Activated T-helper 1 cell treated with Interleukin-2 at 50 U/mL for 16 hours (primary cell): ENCODE measurements at places on chromosomes 5 and 9.

DNA sequence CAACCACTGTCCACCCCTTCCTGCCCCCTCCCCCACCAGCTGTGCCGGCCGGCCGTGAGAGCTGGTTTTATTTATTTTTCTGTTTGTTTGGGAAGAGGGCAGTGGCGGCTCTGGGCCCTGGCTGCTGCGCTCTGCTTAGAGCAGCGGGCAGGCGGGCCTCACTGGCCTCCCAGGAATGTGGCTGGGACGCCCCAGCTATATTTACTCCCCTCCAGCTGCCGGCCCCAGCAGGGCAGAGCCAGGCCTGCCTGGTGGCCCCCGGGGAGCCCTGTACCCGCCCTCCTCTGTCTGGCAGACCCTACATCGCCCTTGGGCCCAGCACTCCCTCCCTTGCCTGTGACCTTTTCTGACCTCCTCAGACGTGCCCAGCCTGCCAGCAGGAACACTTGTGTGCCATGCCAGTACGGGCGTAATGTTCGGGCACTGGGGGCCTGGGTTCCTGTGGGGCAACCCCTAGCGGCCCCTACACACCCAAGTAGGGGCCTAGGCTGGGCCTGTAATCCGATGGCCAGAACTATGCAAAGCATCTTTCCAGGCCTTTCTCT, 7.7 kb downstream of the CXXC5 start:
- DNase-seq = no peak

DNA sequence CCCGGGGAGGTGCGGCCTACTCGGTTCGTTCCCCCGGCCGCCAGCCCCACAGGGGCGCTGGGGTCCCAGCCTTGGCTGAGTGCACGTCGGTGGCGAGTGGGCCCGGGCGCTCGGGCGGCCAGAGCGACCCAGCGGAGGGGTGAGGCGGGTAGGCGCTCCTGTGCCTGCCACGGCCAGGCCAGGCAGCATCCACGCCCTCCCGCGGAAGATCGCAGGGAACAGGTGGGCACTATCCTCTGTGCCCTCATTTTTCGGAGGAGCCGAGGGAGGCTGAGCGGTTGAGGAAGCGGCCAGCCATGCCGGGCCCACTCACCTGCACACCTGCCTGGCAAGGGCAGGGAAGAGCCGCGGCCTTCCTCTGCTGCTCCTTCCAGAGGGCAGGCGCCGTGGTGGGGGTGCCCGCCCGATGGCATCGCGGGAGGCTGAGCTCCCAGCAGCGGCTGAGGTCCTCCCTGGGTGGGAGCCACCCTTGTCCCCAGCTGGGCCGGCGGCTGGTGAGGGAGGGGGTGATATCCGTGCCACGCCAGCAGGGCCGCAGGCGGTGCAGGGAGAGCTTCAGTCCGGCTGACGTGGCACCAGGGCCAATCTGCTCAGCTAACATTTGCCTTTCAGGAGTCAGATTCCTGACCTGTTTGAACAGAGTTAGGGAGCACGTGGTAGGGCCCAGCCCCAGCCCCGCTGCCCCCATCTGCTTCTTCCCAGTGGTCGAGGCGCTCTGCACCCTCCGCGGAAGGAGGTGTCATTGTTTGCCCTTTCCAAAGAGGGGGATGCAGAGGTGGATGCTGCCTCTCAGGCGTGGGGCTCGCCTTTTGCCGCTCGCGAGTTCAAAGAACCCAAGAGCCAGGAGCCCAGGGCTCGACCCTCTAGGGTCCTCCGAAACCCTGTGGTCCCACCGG, 1.6 kb upstream of the SEC16A start:
- no peak for DNase-seq

DNA sequence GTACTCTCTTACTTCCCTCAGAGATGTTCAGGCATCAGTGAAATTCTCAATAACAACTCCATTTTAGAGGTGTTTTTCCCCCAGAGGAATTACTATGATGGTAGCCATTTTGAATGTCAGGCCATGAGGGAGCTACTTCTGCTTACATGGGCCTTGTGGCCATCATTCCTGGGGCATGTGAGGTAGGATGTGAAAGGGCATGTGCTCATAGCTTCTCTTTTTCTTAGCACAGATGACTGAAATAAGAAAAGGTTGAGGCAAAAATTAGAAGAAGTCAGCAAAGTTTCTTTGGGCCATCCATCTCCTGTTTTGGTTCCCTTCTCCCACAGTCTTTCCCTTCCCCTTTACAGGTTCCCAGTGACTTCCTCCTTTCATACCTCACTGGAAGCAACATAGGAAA, 68.8 kb downstream of the FEM1C start:
- DNase-seq = no peak

GRCh38 chr5:307794-308579, 13.5 kb upstream of the AHRR start:
- no peak for DNase-seq

- DNase-seq = no peak
These were observed 38.5 kb upstream of the FAM81B start for GRCh38 chr5:95352691-95353090.

DNA sequence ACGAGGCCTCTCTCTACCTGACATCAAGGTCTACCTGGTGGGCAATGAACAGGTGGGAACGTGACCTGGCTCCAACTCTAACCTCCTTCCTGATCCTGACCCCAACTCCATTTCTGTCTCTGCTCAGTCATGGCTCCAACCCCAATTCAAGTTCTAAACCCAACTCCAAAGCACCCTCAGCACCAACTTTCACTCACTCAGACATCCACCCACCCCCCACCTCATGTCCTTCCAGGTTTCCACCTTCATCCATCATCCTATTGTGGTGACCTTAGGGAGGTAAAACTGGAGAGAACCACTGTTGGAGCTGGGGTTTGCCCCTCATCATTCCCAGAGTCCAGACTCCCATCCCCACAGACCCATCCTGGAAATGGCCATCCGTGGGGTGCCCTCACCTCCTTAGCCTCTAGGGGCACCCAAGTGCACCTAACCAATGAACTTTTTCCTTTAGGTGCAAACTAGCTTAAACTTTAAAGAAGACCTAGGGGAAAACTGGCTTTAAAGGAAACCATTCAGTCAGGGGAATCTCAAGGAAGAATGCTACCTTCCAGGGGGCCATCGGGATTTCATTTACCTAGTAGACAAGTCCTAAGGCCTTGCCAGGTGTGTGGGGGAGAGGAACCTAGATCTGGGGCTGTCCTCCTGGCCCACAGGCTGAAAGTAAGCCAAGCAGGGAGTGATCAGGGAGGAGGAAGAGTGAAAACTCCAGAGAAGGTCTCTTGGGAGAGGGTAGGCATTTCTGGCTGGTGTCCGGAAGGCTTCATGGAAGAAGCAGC, 11.3 kb downstream of the RGS14 start:
- DNase-seq = no peak

GRCh38 chr9:112080831-112081542, 94.1 kb downstream of the SUSD1 start:
- no peak for DNase-seq

DNA sequence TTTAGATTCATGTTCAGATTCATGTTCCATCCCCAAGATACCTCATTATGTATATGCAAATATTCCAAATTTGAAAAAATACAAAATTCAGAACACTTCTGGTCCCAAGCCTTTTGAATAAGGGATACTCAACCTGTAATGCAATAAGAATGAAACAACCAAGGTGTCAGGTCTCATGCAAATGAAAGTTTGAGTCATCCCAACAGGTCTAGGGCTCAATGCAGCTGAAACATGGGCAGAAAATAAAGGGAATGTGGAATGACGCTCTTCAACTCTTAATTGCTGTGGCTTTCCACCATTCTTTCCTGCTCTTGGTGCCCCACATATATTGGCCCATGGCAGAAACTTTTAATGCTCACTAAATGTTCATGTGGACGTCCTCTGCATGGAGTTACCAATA, 107.3 kb upstream of the DAPK1 start:
- DNase-seq = no peak

GRCh38 chr5:167565189-167565954, 726.1 kb upstream of the WWC1 start:
- no peak for DNase-seq

DNA sequence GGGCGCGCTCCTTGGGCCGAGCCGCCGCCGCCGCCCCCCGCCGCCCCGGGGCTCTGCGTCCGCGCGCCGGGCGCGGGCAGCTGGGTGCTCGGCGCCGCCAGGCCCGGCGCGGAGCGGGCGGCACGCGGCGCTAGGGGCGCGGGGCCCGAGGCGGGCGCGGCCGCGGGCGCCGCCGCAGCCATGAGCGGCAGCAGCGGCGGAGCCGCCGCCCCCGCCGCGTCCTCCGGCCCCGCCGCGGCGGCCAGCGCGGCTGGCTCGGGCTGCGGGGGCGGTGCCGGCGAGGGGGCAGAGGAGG, 351 bp downstream of the TRIO start:
- DNase-seq = no peak

GRCh38 chr9:89436963-89437625, 60.8 kb downstream of the SEMA4D start:
- DNase-seq = peak; percentile 63

DNA sequence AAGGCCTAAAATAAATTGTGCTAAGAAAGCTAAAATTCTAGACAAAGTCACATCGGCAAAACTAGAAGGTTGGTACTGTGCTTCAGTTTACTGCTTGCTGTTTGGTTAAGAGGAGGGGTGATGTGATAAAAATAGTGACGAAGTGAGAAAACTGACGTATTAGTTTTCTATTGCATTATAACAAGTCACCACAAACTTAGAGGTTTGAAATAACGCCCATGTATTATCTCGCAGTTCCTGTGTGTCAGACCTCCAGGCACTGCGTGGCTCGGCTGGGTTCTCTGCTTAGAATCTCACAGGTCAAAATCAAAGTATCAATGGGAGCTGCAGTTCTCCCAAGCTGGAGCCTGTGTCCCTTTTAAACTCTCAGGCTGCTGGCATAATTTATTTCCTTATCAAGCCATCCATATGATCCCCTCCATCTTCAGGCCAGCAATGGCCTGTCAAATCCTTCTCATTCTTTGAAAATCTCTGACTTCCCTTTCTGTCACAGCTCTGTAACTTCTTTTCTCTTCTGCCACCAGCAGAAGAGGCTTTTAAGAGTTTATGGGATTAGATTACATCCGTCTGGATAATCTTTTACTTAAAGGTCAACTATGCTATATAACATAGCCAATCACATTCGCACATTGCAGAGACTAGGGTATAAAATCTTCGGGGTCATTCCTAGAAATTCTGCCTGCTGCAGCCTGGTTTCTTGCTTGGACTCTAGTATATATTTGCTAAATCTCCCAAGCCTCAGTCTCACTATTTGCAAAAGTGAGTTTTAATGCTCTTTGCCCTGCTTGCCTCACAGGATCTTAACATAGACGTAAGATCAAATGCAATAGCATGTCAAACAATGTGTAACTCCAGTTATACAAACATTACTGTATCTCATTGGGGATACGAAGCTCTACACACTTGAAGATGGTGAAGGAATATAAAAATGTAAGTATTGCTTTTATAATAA, 104.0 kb upstream of the CDKN2B start:
- no peak for DNase-seq

- no peak for DNase-seq
These were observed 563.8 kb upstream of the ARRDC3 start for GRCh38 chr5:91946870-91947269.

- DNase-seq = no peak
These were observed 28.7 kb downstream of the DMRT3 start for GRCh38 chr9:1005043-1005667.

DNA sequence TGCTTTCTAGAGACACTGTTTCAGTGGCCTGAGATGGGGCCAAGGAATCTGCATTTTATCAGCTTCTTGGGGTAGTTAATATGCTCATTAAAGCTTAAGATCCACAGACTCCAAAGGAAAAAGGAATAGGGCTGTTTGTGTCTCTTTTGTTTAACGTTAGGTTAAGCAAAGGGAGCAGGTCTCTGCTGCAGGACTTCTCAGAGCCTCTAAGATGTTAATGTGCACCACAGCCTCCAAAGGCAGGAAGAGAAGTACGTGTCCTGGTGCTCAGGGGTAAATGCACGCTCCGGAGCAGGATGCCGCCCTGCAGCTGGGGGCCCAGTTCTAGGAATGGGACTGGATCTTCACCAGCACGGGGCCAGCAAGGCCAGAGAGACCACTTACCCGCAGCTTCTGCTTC, 19.6 kb downstream of the SPARC start:
- DNase-seq = no peak

DNA sequence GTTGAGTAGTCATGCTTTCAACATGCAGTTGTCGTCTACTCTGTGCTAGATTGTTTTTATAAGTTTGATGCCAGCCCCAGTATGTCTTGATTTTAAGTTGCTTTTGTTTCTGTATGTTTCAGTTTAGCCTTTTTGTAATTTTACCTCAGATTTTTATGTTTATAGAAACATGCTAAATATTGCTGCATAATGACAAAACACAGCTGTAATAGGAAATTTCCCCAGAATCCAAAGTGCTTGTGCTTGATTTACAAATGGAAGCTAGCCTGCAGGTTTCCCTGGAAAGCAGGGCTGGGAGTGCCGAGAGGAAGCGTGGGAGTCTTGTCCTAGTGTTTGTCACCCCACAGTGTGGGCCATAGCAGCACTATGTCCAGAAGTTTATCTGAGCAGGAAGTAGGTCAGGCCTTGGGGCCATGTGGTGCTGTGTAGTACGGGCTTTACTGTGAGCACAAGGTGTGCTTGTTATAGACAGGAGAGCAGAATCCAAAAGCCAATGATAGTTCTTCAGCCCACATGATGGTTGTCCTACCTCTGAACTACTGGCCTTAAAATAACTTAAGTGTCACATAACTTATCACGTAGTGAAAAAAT, 100.0 kb upstream of the NREP start:
- no peak for DNase-seq
